ENCODE measurements at places on chromosomes 1 and 21.

GRCh38 chr1:235325139-235325538, 2.8 kb downstream of the ARID4B start:
- DNase-seq = no peak

DNA sequence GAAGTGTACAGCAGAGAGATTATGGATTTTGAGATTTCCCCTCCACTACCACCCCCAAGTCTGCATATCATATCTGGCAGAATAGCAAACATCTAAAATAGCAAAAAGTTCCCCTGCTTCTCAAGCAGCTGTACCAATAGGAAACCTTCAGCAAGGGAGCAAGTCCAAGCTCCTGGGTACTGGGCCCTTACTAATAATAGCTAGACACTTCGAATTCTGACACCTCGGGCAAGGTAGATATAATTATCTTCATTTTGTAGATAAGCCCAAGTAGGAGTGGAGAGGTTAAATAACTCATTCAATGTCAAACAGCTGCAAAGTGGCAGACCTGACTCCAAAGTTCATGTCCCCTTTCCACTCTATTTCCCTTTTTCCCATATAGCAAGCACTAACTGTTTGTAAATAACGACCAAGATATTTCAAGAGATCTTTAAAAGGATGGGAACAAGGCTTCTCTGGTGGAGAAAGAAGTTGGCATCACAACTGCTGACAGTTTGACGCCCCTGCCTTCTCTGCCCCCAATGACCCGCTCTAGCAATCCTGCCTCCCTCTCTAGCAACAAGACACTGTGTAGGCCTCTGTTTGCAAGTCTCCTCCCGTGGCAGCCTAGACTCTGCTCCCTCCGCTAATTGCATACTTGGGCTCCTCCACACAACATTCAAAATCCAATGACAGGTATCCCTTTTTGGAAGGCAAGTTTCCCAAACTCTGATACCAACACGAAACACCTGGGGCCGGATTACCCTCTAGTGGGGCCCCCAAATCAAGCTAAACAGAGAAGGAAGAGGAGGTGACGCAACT, 18.7 kb upstream of the ADAR start:
- no peak for DNase-seq

GRCh38 chr21:31282095-31282709, 61.9 kb downstream of the TIAM1 start:
- no peak for DNase-seq

GRCh38 chr1:9653491-9654050, 2.0 kb downstream of the PIK3CD start:
- peak; percentile 44 for DNase-seq

- peak; percentile 74 for DNase-seq
These were observed 174.4 kb upstream of the HMCN1 start for GRCh38 chr1:185559684-185560331.

Measured in CD4-positive, alpha-beta T cell treated with Interleukin-21 for 1 hour (primary cell).